ENCODE measurements at places on chromosomes 7 and 10.
A peak's percentile ranks its signal among the peaks of the same experiment; 100 is the strongest.

DNA sequence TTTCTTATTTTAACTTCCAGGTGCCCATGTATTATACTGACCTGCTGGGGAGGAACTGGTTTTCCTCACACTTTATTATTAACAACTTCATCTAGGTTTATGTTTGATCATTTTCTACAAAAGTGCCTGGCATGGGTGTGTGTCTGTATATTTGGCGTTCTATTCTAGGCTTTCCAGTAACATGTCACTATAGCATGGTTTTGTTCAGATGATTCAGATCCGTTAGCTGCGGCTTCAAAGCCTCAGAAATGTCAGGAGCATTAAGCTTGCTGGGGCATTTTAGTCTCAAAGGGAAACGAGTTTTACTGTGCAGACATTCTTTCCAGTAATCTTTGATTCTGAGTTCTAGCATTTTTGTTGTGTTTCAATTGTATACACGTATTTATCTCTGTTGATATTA is 2.3 kb downstream of the INPP5A start:
- H3K27me3 ChIP-seq: no peaks in the 10 kb centered on the region
- peak overlapping the region; percentile 88 for H3K4me3 ChIP-seq
- peaks cover 9% of the 10 kb centered on the region for H3K36me3 ChIP-seq
- peak overlapping the region; percentile 96 for H3K27ac ChIP-seq

GRCh38 chr7:134778941-134779740 is at the start of gene CALD1:
CALD1 (plus strand) TSS chr7:134779634; CDS start chr7:134867734, 88,100 bp downstream.
- no peak within 1 kb of the TSS for H3K4me3 ChIP-seq
- no peak for DNase-seq
- no peak within 1 kb of the TSS for H3K27ac ChIP-seq
- H3K36me3 ChIP-seq: no peaks in the 10 kb centered on the region
- H3K27me3 ChIP-seq: no peaks in the 10 kb centered on the region
- peaks cover 12% of the 10 kb centered on the region for H3K4me1 ChIP-seq

DNA sequence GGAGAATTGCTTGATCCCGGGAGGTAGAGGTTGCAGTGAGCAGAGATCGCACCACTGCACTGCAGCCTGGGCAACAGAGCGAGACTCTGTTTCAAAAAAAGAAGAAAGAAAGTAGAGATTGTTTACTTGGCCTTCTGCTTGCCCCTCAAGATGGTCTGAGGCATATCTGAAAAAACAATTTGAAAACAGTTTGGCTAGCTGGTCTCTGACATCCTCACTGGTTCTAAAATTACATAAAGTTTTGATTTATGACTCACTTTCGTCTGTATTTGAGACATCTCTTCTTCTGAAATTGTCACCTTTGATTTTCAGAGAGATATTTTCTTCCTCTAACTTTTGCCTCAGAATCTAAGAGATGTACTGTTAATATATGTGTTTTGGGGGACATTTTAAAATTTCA is 49.6 kb upstream of the HELLS start:
- no peak overlapping the region for H3K27ac ChIP-seq
- H3K27me3 ChIP-seq: peaks cover 4% of the 10 kb centered on the region
- H3K4me3 ChIP-seq: no peak overlapping the region

- peaks cover 53% of the 10 kb centered on the region for H3K36me3 ChIP-seq
- H3K27ac ChIP-seq: no peak overlapping the region
- DNase-seq: no peak
- H3K27me3 ChIP-seq: no peaks in the 10 kb centered on the region
These were observed 84.2 kb upstream of the FAM133B start for GRCh38 chr7:92674379-92674778.

GRCh38 chr10:61898435-61898778 is 3.1 kb upstream of the ARID5B start:
- H3K36me3 ChIP-seq: peaks cover 16% of the 10 kb centered on the region
- H3K27me3 ChIP-seq: no peaks in the 10 kb centered on the region

DNA sequence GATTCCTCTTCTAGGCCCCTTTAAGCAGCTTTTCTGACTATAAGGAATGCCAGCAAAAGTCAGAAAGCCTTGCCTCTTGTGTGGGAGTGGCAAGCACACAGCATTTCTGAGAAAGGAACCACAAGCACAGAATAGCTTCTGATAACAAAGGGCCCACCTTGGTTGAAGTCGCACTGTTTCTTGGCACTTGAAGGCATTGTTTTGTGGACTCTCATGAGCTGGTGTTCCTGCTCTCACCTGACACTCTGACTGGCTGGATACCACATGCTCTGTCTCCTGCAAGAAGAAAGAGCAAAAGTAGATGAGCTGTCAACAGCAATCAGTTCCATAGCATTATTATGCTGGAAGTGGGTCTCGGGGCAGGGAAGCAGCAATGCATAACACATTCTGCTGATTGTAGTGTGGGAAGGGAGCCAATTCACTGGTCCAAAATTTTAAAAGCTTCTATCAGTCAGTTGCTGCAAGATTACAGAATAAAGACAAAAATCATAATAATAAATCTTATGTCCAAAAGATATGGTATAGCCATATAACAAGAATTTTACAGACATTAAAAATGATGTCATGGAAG is 38.4 kb downstream of the FAM13C start:
- DNase-seq: no peak
- no peaks in the 10 kb centered on the region for H3K36me3 ChIP-seq
- no peak overlapping the region for H3K27ac ChIP-seq
- peaks cover 2% of the 10 kb centered on the region for H3K27me3 ChIP-seq
- no peaks in the 10 kb centered on the region for H3K4me1 ChIP-seq
- no peak overlapping the region for H3K4me3 ChIP-seq

DNA sequence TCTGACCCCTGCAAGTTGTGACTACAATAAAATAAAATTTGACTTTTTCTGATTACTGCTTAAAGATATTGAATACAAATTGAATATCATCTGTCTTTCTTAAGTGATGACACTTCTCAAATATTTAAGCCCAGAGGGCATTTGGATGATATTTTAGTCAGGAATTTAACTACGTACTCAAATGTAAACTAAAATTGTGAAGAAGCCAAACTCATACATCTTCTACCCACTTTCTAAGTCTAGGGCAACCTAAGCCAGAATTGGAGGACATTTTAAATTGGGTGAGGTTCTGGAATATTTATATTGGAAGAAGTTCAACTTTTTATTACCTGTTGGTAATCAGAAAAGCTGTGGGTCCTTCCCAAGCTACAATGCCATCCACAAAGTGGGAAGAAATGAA is 149.1 kb upstream of the WDR11 start:
- H3K27me3 ChIP-seq: peaks cover 3% of the 10 kb centered on the region
- H3K27ac ChIP-seq: no peak overlapping the region
- no peak overlapping the region for H3K4me3 ChIP-seq

- no peaks in the 10 kb centered on the region for H3K27me3 ChIP-seq
- H3K27ac ChIP-seq: no peak overlapping the region
- no peaks in the 10 kb centered on the region for H3K36me3 ChIP-seq
- no peaks in the 10 kb centered on the region for H3K4me1 ChIP-seq
- DNase-seq: no peak
These were observed 55.4 kb downstream of the CACNA2D1 start for GRCh38 chr7:82388138-82388537.

GRCh38 chr10:86648704-86649427 is 5.5 kb upstream of the OPN4 start:
- H3K27ac ChIP-seq: no peak overlapping the region
- no peaks in the 10 kb centered on the region for H3K27me3 ChIP-seq
- DNase-seq: no peak
- H3K4me1 ChIP-seq: peaks cover 2% of the 10 kb centered on the region
- no peaks in the 10 kb centered on the region for H3K36me3 ChIP-seq

DNA sequence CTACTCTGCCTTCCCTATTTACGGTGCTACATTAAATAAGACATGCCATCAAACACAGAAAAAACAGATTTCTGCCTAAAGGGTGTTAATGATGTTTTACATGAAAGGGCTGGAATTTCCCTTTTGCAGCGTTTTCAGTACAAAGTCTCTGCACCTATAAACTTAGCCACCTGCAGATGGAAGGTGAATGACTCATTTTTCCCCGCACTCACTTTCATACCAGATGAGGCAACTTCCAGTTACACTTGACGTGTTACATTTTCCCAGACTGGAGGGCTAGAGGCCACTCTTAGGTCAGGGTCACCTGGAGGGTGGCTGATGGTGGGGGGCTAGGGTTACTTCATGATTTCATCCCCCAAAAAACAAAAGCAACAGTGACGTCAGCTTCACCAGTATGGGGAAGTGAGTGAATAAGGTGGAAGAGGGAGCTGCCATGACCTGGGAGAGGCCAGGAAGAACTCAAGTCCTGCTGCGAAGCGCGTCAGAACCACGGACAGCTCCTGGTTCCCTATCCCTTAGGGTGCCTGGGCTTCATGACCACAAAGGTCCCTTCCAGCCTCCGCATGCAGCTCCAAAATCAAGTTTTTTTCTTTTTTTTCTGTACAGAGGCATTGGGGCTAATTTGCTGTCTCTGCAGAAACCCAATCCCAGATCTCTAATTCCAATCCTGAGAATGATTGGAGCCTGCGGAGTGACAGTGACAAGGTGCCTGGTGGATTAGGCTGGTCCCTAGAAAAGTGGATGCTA is 94.0 kb downstream of the ADARB2 start:
- peaks cover 13% of the 10 kb centered on the region for H3K27me3 ChIP-seq
- peaks cover 24% of the 10 kb centered on the region for H3K4me1 ChIP-seq
- no peak overlapping the region for H3K4me3 ChIP-seq
- no peaks in the 10 kb centered on the region for H3K36me3 ChIP-seq
- peak; percentile 78 for DNase-seq

DNA sequence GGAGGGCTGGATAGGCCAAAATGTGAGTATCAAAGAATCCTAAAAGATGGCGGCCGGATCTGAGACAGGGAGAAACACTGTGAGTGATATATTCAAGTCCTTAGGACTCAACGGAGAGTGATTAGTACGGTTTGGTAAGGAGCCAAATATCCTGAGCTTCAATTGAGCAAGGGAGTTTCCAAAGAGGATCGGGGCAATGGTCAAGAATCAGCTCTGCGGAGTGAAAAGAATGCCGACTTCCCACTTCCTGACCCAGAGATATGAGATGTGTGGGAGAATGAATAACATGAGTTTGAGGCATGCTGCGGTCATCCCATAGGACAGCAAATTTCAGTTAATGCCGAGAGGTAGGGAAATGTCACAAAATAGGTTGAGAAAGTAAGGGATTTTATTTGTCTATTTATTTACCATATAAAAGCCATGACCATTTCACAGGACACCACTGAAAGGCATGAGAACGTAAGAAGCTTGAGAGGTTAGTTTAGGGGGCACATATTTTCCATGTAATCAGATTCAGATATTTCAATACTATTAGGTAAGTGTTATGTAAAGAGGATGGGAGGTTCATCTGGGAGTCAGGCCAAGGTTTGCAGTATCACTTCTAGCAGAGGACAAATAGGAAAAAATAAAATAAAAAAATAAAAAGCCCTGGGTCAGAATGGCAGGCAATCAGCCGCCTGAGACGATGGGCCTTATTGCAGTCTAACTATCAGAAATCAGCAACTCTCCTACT is 165.6 kb downstream of the HGF start:
- no peak overlapping the region for H3K4me3 ChIP-seq
- H3K27ac ChIP-seq: no peak overlapping the region
- no peaks in the 10 kb centered on the region for H3K36me3 ChIP-seq
- DNase-seq: no peak

GRCh38 chr7:18541181-18541870 is 45.8 kb downstream of the HDAC9 start:
- no peak overlapping the region for H3K4me3 ChIP-seq
- H3K27ac ChIP-seq: no peak overlapping the region
- DNase-seq: no peak
- no peaks in the 10 kb centered on the region for H3K36me3 ChIP-seq
- peaks cover 3% of the 10 kb centered on the region for H3K4me1 ChIP-seq

GRCh38 chr10:18501629-18502028 is 149.8 kb downstream of the NSUN6 start:
- DNase-seq: no peak
- no peak overlapping the region for H3K4me3 ChIP-seq
- H3K36me3 ChIP-seq: no peaks in the 10 kb centered on the region
- no peaks in the 10 kb centered on the region for H3K4me1 ChIP-seq

GRCh38 chr7:33233659-33234058 is 104.3 kb downstream of the BBS9 start:
- H3K27ac ChIP-seq: no peak overlapping the region
- H3K27me3 ChIP-seq: no peaks in the 10 kb centered on the region
- no peaks in the 10 kb centered on the region for H3K36me3 ChIP-seq
- no peak overlapping the region for H3K4me3 ChIP-seq

DNA sequence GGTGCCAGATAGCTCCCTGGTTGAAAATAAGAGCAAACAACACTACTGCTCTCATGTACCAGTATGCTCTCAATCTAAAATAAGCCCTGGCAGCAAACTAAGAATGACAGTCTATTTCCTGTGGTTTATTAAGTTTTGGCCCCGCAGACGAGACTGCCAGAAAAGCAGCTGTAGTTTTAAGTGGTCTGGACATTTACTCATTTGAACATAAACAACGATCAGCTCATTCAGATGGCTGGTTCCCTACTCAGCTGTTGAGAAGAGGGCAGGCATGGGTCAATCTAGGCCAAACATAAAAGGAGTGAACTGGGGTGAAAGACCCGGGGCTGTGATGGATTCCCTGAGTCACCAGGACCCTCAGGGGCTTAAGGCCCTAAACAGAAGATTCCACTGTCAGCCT is 4.5 kb downstream of the TRIL start:
- peaks cover 10% of the 10 kb centered on the region for H3K4me1 ChIP-seq
- no peak overlapping the region for H3K4me3 ChIP-seq
- peaks cover 41% of the 10 kb centered on the region for H3K27me3 ChIP-seq
- DNase-seq: no peak
- H3K27ac ChIP-seq: no peak overlapping the region
- H3K36me3 ChIP-seq: no peaks in the 10 kb centered on the region

DNA sequence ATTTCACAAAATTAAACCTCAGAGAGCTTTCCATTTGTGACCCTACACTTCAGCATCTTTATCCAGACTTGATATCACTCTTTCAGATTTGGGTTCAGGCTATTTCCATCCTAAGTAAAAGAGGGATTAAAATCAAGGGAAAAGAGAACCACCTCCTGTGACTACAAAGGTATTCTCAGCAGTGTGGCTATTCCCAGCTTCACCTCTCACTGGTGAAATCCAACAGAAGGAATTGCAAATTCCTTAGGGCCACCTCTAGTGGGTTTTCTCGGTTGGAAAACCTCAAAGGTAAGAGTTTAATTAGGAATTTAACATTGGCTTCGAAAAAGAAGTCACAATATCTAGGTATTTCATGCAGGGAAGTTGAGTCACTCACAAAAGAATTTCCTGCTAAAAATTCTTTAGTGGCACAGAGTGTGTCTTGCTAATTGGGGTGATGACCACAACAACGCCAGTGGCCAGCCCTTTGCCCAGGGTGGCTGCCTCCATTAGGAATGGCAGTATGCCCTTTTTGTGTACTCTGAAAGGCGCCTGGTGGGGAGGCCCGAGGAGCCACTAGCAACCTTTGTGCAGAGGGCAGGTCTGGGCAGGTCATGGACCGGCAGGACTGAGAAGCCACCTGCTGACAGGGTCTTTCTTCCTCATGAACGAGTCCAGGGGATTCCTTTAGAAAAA is 52.2 kb downstream of the SEM1 start:
- DNase-seq: no peak
- peaks cover 8% of the 10 kb centered on the region for H3K36me3 ChIP-seq
- no peak overlapping the region for H3K4me3 ChIP-seq
- H3K27me3 ChIP-seq: no peaks in the 10 kb centered on the region
- no peaks in the 10 kb centered on the region for H3K4me1 ChIP-seq

Measured in activated naive CD4-positive, alpha-beta T cell treated with anti-CD3 and anti-CD28 coated beads for 36 hours (primary cell).